ENCODE measurements at places on chromosomes 7 and 10.

DNA sequence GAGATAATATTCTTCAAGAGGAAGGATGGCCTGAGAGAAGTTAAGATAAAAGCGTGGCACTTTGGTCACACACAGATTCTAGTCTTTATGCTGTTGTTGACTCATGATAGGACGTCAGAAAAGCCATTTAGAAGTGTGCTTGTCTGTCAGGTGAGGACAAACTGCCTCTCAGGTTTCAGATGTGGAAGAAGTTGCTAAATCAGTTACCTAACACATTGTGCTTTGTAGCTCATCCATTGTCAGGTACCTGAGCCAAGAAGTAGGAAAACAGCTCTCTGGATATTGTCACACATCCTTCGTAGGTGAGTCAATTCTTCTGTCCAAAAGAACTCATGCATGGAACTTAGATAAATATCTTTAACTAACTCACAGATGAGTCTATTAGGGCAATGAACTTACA is 49.5 kb upstream of the PHYHIPL start:
- no peak for DNase-seq

DNA sequence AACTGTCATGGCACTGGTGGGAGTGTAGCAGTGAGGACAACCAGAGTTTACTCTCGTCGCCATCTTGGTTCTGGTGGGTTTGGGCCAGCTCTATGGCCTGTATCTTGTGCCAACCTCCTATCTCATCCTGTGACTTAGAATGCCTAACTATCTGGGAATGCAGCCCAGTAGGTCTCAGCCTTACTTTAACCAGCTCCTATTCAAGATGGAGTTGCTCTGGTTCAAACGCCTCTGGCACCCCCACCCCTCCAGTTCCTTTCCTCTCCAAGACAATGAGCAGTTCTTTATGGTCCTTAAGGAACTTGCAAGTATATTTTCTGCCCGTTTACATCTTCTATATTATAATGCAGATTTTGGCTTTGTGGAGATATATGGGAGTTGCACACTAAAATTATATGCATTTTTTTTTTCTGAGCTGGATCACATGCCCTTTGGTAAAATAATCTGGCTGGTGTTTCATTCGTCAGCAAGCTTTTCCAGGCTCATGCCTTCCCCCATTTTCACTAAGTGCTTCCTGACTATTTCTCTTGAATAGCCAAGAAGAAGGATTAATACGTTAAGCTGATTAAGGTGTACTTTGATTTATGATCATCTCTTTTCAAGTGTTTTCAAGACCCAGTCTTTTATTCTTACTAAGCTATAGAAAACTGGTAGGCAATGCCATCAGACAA is 11.2 kb upstream of the WIPF3 start:
- DNase-seq, result no peak

- no peak for DNase-seq
Measured at GRCh38 chr10:79346388-79347225, 662 bp upstream of the PPIF start.

DNA sequence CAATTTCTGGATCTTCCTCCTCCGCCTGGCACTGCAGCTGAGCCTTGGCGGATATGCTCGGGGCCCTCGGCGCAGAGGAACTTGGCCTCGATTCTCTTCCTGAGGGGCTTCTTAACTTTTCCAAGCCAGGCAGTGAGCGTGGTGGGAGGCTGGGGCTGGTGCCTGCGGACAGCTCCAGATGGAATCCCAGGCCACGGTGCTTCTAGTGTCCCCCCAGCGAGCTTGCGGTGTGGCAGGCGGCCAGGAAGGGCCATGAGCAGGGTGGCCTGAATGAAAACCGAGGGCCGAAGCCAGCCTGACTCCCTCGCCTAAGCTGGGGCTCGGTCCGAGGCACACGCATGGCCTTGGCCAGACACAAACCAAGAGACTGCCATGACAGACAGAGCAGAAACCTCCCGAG is 31.3 kb downstream of the RCC1L start:
- no peak for DNase-seq

GRCh38 chr7:77570330-77571011 is 33.4 kb downstream of the PTPN12 start:
- no peak for DNase-seq
